ENCODE measurements at places on chromosomes 6 and 20. TPM values are rescaled to one million over a fixed set of nuclear protein-coding genes. Genes with fewer than 3 reads are reported as not detected.

DNA sequence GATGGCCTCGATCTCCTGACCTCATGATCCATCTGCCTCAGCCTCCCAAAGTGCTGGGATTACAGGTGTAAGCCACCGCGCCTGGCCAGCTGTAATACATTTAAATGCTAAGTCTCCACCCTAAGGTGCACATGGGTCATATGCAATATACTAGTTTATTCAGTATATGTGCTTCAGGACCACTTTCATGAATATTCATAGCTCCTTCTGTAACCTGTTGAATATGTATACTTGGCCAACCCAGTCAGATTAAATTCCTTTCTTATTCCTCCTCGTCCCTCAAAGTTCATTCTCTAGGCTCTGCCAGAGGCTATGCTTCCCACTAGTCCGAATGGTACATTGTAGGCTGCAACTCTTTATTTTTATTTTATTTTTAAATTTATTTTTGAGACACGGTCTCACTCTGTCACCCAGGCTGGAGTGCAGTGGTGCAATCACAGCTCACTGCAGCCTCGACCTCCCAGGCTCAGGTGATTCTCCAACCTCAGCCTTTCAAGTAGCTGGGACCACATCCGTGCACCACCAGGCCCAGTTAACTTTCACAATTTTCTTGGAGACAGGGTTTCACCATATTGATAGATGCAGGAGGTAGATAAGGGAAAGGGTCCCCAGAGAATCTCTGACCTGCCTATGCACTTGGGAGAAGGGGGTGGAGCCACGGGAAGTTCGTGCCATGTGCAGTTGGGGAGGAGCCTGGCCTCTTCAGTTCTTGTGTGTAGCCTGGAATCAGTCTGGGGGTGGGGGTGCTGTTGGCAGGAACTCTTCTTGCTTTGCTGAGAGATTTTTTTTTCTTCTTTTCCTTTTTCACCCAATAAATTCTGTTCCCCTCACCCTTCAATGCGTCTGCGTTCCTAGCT, 41.3 kb upstream of the DDR1 start:
- no peak for DNase-seq

DNA sequence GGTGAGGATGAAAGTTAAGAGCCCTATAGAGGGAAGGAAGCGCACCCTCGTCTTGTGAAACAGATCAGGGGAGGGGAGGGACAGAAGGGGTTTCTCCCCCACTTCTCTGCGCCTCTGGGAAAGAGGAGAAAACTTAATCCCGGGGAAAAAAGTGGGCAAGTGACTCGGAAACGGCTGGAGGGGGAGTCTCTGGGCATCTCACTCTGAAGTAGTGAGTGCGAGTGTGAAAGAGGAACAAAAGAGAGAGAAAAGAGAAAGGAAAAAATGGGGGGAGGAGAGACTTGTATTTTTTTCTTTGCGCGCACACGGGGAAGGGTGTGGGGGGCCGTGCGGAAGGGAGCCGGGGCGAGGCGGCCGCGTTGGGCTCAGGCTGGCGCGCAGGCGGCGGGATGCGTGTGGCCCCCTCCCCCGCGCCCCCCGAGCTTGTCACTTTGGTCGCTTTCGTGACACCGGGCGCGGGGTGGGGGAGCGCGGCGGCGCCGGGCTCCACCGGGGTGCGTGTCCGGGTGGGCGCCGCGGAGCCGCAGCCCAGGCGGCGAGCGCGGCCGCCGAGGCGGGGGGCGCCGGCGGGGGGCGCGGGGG, 454 bp downstream of the L3MBTL3 start:
- no peak for DNase-seq

DNA sequence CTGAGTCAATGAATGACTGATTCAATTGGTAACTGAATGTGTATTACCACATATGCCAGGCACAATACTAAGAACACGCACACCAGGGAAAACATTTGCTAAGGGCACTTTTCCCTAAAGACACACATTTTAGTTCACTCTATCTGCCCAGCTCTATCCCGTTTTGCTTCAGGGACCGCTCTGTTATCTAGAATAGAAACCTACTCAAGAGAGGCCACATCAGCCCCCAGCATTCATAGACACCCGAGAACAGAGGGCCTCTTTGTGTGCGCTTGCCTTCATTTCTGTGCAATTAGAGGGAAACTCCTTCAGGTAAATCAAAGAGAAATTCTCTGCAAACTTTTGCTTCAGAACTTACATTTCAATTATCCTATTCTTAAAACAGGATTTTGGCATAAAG, 50.3 kb downstream of the DZANK1 start:
- no peak for DNase-seq

- no peak for DNase-seq
These were observed 10.0 kb upstream of the UQCC2 start for GRCh38 chr6:33721508-33721907.

DNA sequence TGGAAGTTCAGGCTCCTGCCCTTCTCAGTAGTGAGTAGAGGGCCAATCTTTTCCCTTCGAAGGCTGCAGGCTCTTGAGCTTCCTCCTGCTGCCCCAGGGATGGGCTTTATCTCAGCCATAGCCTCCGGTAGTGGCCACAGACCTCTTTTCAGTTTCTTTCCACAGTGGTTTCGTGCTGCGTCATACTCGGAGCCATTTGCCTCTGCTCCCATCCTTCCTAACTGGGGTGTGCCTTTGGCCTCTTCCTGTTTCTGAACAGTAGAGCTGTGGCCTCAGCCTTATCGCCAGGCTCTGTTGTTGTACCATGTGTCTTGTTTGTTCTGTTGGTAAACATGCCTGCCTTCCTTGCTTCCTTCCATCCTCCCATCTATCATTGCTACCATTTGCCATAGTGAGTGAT, 54.1 kb downstream of the TULP4 start:
- DNase-seq: no peak

GRCh38 chr20:51496964-51497363, 45.6 kb downstream of the NFATC2 start:
- DNase-seq: no peak

GRCh38 chr20:20699917-20700316, 12.5 kb downstream of the RALGAPA2 start:
- no peak for DNase-seq

DNA sequence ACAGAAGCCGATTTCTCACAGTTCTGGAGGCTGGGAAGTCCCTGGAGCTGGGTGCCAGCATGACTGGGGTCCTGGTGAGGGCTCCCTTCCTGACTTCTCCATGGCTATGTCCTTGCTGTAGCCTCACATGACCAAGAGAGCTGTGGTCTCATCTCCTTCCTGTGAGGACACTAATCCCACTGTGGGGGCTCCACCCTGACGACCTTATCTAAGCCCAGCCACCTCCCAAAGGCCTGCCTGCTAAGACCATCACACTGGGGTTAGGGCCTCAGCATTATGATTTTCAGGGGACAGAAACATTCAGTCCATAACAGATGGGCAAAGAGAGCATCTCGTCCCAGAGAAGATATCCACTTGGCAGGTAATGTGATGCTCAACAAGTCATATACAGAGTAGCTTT, 16.8 kb downstream of the RPP40 start:
- no peak for DNase-seq

- peak; percentile 89 for DNase-seq
These were observed 44.3 kb downstream of the TPD52L1 start for GRCh38 chr6:125197795-125198269.

DNA sequence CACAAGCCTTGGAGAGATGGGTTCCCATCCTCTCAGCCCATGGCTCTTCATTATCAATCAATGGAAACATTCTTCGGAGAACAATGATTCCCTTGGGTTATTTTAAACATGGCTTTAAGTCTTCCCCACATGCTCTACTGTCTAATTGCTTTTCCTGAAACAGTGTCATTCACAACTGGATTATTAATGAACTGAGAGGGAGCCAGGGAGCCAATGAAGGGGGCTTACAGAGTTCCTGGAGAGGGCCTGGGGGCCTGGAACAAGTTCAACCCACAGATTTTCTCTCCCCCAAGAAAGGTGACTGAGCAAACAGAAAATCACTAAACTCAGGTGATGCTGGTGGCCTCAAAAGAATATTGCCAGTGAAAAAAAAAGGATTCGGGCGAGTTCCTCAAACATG, 1.3 kb upstream of the PPP1R16B start:
- no peak for DNase-seq

DNA sequence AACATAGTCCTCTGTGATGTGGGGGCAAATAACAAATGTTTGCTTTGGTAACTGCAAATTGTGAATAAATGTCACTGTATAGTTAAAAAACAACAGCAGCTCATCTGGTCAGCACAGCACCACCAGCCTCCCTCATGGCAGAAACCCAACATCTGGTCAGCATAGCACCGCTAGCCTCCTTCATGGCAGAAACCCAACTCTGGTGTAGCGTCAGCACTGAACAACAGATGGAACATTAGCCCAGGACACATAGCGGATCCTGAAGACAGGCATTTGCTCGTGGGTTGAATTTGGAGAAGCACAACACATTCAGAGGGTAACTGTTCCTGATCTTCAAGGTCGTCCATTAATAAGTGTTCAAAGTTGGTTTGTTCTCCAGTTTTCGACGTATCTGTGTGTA, 265.9 kb downstream of the DLL1 start:
- no peak for DNase-seq

GRCh38 chr6:29666826-29667130, 9.9 kb downstream of the MOG start:
- DNase-seq: no peak

DNA sequence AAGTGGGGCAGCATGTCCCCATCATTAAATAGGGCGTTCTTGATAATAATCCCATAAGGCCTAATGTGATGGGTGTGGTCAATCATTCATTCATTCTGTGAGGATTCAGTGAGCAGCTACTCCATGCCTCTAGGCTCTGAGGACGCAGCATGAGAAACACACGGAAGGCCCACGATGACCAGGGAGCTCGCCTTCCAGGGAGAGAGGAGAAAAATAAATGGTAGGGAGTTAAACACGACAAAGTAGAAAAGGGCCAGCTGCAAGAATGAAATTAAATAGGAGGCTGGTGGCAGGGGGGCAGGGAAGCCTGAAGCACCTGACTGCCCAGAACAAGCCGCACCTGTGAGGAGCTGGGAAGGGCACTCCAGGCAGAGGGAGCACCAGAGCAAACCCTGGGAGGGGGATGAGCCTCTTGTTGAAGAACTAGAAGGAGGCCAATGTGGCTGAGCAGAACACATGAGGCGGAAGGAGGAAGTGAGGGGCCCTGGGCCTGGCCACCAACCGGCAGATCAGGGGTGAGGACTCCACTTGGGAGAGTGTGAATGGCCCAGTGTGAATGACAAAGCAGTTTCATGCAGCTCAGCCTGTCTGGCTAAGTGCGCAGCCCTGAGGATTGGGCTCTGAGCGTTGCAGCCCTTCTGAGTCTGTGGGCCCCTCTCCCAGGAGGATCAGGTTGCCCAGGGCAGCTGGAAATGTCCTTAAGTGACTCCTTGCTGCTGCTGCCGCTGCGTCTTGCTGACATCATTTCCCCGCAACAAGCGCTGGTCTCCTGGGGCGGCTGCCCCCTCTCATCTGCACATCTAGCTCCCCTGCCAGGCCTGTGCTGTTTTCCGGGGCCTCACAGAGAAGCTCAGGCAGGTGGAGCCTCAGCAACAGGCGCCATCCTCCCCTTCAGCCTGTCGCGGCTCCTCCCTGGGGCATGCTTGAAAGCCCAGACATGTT, 99.9 kb downstream of the CDH26 start:
- DNase-seq: no peak

GRCh38 chr20:13200767-13201500, 20.1 kb upstream of the ISM1 start:
- DNase-seq: no peak

DNA sequence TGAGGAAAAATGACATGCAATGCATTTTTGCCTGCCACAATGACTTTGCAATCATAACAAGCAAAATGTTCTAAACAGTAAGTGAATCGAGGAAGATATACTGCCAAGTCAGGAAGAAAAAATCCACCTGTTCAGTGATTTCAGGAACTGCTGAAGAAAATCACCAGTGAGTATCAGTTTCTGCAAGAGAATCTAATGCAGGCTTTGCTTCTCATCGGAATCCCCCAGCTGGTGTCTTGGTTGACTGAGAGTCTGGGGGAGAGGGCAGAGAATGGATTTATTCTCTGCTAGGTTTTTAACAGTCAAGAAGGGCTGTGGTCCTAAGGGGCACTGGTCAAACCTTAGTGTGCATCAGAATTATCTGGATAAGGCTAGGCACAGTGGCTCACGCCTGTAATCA, 363.4 kb downstream of the CDH26 start:
- DNase-seq: no peak

GRCh38 chr6:145656128-145656527, 79.2 kb downstream of the EPM2A start:
- no peak for DNase-seq

DNA sequence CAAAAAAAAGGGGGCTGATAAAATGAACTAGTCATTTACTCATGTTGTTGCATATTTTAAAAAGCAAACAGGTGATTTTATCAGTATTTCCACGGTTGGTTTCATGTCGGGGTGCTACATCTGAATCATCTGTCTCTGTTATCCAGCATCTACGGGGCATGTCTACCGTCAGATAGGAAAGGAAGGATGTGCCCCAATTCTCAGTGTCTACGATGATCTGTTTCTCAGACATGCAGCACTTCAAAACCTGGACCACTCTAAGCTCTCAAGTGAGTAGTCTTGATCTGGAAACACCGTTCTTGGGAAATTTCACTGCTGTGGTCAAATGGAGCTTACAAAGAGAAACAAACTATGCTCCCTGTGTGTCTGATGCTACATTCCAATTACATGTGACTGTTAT, 240.3 kb upstream of the TAB2 start:
- DNase-seq: no peak

GRCh38 chr6:14108571-14109410, 8.8 kb upstream of the CD83 start:
- no peak for DNase-seq

- no peak for DNase-seq
These were observed 573 bp downstream of the SNX3 start for GRCh38 chr6:108260126-108260808.

Gene ZC2HC1B
- total RNA-seq: not detected

Gene SPATS1
- total RNA-seq: not detected

Gene GNAS-AS1
- total RNA-seq: not detected

Gene FLOT1
- total RNA-seq: 123 TPM

Gene SLC13A3
- not detected for total RNA-seq

Gene AIF1
- 1.7 TPM for total RNA-seq

Gene C20orf202
- total RNA-seq: not detected

Gene APOM
- total RNA-seq: not detected
